ENCODE measurements at places on chromosomes 16 and 17. TPM values are rescaled to one million over a fixed set of nuclear protein-coding genes. Genes with fewer than 3 reads are reported as not detected.

GRCh38 chr17:83013779-83014117 is 65.7 kb upstream of the METRNL start:
- H3K36me3 ChIP-seq = no peaks in the 10 kb centered on the region
- DNase-seq = no peak
- no peaks in the 10 kb centered on the region for H3K4me1 ChIP-seq
- H3K27ac ChIP-seq = no peak overlapping the region

GRCh38 chr16:1340730-1341494 is 7.5 kb downstream of the BAIAP3 start:
- no peak overlapping the region for H3K4me3 ChIP-seq
- no peak for DNase-seq
- no peaks in the 10 kb centered on the region for H3K36me3 ChIP-seq

Gene POLR3K
- 84.7 TPM for total RNA-seq

DNA sequence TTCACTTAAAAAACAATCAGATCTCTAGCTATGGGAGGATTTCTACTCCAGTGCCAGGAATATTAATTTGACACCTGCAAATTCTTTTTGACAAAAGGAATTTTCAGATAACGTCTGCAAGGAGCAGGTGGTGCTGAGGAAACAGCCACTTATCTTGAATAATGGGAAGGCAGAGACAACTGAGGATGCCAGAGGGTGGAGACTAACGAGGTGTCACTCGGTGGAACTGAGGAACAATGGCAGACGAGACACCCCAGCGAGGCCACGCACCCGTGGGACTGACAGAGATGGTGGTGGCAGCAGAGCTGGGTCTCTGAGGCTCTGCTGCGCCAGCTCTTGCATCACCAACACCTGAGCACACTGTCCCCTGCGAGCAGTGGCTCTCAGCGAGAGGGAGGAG is 42.2 kb downstream of the VAC14 start:
- no peaks in the 10 kb centered on the region for H3K27me3 ChIP-seq
- no peak for DNase-seq
- no peak overlapping the region for H3K4me3 ChIP-seq
- no peaks in the 10 kb centered on the region for H3K36me3 ChIP-seq
- H3K4me1 ChIP-seq = no peaks in the 10 kb centered on the region

- DNase-seq = no peak
- no peaks in the 10 kb centered on the region for H3K27me3 ChIP-seq
- no peaks in the 10 kb centered on the region for H3K4me1 ChIP-seq
- no peak within 1 kb of the TSS for H3K27ac ChIP-seq
- no peaks in the 10 kb centered on the region for H3K36me3 ChIP-seq
These were observed at the start of gene MTSS2 for GRCh38 chr16:70685938-70686375. TSS of gene MTSS2 (minus strand) at chr16:70686053. CDS start at chr16:70685791, 262 bp downstream.

Gene TSNAXIP1
- total RNA-seq = 0.24 TPM

DNA sequence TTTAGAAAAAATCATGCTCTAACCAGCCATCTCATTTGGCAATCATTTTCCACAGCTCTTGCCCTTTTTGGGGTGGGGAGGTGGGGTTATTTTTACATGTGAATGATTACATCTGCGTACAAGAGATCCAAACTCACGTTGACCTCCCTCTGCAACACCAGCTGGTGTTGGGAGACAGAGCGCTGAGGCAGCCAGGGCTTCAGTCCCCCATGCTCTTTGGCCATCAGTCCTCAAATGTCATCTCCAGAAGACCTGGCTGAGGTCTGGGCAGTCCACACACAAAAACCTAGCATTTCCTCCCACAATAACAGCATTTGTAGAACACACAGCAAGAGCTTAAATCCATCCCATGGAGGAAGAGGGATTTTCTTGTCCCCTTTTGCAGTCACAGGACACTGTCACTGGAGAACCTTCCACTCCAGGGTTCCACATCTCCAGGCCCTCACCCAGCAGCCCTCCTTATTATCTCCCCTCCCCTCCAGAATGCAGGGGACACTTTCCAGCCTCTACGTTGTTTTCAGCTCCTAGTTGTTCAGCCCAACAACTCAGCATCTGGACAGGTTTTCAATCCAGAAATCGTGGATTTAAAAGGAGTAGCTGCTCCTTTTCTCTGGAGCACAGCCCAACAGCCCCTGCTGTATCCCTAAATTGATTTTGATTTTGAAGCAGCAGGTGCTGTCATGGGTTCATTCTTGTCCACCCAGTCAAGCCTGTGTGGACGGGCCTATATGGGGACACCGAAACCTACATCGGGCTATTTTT is 21.1 kb downstream of the MEOX1 start:
- H3K36me3 ChIP-seq = no peaks in the 10 kb centered on the region
- H3K4me1 ChIP-seq = no peaks in the 10 kb centered on the region
- no peak overlapping the region for H3K27ac ChIP-seq
- H3K4me3 ChIP-seq = no peak overlapping the region
- no peak for DNase-seq
- H3K27me3 ChIP-seq = peaks cover 17% of the 10 kb centered on the region
